Right ventricle myocardium inferior (tissue), 1 donor: ENCODE measurements at places on chromosomes 4 and X.

DNA sequence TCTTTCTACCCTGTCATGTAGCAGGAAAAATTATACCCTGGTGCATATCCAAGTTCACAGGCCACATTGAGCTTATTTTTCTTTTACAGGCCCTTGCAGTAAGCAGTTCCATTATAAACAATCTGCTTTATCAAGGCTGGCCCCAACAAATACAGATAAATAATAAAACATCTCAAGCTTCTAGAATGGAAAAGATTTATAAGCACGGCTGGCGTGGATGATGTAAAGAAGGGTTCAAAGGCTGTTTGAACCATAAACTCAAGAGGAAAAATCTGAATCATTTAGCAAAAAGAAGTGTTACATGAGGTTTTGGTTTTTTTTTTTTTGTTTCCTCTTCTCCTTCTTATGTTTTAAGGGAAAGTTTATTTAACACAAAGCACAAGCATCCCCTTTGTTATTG lies 109.7 kb downstream of the UNC5C start:
- DNase-seq: no peak

GRCh38 chr4:148527571-148527970 lies 85.4 kb upstream of the NR3C2 start:
- no peak for DNase-seq

DNA sequence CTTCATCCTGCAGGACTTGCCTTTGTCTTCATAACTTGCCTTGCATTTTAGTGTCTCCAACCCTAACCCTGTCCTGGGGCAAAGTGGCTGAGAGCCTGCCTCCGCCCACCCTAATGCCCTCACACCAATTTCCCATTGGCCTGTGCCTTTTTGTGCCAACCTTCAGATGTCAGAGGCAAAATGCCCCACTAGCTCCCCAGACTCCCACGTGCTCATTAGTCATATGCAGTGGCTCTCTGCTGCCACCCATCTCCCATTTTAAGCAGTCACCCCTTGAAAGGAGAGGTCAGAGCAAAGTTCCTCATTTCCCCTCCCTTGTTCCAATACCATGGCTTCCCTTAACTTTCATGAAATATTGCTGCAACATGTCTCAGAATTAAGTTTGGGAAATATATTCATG lies 74.8 kb upstream of the PASD1 start:
- no peak for DNase-seq

DNA sequence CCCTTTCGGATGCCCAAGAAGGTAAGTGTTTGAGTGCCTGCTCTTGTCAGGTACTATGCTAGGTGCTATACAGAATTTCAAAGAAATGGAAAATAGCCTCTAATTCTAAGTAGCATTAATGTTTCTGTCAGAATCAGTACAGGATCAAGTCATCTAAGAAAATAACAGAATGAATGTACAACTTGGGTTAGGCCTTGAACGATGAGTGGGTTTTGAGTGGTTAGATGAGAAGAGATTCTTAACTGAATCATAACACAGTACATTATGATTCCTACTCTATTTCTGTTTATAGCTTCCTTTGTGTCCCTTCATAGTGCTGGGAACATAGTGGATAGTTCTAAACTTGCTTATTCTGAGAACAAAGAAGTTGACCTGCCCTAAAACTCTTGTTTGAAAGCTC lies 253.9 kb downstream of the GLUD2 start:
- no peak for DNase-seq

DNA sequence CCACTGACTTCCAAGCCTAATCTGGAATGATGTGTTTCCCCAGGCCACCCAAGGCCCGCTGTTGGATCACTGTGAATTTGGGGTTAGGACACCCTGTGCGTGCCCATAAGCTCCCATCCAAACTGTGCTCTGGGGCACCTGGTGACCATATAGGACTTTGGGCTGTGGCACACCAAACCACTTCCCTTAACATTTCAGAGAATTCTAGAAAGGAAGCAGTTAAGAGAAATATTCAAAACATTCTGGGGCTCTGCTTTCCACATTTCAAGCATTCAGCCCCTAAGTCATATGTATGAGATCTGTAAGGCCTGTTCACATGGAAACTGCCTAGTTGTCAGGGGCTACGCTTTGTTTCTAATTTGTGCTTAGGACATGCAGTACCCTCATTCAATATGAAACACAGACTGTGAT lies 14.4 kb downstream of the VGLL1 start:
- DNase-seq: no peak
